ENCODE measurements at places on chromosomes 4 and X.

DNA sequence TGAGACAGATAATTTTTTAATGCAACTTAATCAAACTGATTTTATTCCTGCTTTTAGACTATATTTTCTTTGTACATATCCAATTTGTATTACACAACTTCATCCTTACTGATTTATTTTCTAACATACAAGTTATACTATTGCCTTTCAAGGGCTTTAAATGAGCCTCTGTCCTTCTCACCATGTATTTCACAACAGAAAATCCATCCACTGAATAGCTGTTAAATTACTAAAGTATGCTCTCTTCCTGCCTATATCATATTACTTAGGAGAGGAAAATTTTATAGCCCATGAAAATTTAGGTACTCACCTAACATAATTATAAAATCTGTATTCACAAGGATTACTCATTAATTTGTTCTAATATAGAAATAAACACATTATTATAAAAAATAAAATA lies 528.6 kb downstream of the ANKRD50 start:
- DNase-seq = no peak

DNA sequence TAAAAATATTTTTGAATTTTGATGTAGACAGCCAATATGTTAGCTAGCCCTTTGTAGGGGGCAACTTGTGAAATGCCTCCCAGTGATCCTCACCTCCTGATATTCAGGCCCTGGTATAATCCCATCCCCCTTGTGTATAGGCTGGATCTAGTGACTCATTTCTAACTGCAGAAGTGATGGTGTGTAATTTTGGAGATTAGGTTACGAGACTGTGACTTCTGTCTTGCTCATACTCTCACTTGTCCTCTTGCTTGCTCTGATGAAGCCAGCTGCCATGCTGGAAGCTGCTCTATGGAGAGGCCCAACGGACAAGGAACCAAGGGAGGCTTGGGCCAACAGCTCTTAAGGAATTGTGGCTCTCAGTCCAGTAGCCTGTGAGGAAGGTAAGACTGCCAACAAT lies 61.7 kb downstream of the GPR82 start:
- DNase-seq = no peak

GRCh38 chrX:2629316-2630007 lies 61.6 kb upstream of the CD99 start:
- DNase-seq = no peak

DNA sequence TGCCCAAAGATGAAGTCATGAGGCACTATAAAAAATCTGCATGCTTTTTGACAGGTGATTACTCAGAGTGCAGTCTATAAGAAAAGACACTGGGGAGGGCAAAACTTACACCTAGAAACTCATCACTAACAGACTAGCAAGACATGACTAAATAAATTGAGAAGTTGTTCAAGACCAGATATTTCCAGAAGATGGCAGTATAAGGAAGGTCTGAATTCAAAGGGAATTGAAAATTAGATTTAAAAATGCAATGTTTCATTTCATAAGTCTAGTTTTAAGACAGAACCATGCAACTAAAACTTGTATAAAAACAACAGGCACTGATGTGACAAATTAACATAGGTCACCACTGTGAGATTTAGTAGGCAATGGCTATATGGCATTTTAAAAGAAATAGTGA lies 232.5 kb upstream of the POF1B start:
- DNase-seq = no peak

GRCh38 chr4:51965862-51966261 lies 54.3 kb downstream of the LRRC66 start:
- DNase-seq = no peak

DNA sequence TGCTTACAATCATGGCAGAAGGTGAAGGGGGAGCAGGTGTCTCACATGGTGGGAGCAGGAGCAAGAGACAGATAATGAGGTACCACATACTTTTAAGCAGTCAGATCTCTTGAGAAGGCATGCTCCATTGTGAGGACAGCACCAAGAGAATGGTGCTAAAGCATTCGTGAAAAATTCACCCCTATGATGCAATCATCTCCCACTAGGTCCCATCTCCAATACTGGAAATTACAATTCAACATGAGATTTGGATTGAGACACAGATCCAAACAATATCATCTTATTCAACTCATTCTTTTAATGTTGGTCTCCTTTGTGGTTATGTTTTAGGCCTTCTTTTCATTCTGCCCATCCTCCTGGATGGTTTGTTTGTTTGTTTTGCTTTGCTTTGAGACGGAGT lies 54.1 kb upstream of the PDLIM5 start:
- no peak for DNase-seq

DNA sequence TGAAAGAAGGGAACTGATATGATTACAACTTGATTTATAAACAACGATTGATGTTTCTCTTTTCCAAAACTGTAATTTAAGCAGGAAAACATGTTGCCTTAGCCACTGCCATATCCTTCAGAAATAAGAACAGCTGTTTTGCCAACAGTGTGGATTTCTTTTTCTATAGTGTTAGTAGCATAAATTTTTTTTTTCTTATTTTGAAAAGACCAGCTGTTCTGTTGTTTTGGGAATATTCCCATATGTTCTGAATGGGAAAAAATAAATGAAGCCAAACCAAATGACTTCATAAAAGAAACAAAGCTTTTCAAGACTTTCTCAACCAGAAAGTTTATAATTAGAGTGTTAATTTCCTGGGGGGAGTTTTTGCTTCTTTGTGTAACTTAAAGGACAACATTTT lies 83.9 kb upstream of the ARHGAP24 start:
- no peak for DNase-seq

DNA sequence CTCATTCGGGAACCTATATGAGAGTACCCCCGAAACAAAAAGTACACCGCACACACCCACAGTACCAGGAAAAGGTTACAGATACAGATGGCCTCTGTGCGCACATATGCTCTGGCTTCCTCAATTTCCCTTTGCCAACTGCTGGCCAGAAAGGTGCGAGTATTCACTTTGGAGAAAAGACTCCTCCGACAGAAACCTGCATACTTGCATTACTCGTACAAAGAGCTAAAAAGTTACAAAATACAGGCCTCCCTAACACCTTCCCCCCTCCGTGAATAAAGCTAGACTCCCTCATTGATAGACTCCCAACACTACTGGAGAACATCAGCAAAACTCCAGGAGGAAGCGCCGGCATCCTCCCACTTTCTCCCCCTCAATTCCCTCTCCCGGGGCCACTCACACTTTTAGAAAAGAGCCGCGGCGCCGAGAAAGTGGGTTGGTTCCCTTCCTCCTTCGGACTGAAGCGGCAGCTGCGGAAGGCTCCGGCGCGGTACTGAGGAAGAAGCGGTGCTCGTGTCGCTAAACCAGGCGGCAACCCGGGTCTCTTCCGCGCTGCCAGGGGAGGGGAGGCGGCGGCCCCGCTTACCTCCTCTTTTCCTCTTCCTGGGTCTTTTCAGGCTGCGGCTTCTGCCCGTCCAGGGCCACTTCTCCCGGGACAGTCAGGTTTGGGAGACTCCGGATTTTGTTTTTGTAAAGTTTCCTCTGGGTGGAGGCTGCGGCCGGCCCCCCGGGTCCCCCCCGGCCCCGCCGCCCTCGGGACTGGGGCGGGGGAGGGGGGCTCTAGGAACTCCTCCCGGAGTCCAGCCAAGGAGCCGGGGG lies 1.1 kb downstream of the FBXW7 start:
- no peak for DNase-seq

DNA sequence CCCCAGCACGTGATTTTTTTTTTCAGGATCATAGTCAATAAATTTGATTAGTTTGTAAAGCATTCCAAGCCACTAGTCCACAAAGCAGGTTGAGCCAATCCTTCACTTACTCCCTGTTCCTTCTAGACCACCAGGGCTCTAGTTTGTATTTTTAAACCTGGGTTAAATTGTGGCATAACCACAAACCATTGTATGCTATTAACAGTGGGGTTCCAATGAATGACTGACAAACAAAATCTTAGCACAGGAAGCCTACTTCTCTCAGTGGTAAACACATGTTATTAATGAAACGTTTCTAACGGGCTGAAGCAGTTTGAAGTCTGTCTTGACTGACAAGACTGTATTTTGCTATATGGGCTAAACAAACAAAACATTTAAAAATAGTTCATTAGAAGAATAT lies 48.6 kb upstream of the GYPA start:
- no peak for DNase-seq

DNA sequence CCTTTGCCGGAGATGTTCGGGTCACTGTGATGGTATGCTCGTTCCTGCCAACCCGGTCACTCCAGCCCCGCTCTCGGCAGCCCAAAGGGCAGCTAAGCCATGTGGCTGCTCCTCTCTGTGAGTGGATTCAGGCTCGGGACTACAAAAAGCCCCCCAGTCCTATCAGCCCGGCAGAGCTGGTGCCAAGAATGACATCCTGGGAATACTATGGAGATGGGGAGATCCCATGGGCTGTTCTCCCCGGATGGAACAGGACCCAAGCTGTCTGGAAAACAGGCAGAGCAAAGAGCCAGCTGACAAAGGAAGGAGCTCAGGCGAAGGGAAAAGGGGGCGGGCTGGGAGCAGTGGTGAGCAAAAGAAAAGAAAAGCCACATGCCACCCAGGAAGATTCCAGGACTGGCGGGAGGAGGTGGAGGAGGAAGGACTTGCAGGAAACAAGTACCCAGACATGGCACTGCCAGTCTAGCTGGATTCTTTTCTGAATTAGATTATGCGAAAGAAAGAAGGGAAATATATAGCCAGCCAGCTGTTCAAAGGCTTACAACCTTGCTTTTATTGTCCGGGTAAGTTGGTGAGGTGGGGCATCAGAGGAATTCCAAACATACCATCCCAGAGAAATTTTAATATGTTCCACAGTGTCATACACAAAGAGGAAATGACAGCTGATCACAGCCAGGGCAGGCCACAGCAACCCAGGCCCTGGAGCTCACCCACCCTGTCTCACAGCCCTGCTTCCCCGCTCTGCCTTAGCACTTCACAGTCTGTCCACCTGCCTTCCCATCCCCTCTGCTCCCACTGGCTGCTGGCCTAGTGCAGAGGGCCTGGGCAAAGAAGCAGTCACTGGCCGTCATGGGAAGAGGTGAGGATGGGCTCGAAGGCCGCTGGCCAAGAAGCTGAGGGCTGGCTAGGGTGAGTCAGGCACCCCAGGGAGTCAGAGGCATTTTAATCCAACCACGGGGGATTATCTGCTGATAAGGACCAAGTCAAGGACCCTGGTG lies 3.4 kb downstream of the NDP start:
- peak; percentile 61 for DNase-seq

GRCh38 chr4:2248821-2249261 lies 6.9 kb upstream of the HAUS3 start:
- no peak for DNase-seq

- no peak for DNase-seq
These were observed 121.3 kb downstream of the GPR143 start for GRCh38 chrX:9644335-9644734.

- no peak for DNase-seq
These were observed 33.4 kb upstream of the FAM47B start for GRCh38 chrX:34909151-34909550.

DNA sequence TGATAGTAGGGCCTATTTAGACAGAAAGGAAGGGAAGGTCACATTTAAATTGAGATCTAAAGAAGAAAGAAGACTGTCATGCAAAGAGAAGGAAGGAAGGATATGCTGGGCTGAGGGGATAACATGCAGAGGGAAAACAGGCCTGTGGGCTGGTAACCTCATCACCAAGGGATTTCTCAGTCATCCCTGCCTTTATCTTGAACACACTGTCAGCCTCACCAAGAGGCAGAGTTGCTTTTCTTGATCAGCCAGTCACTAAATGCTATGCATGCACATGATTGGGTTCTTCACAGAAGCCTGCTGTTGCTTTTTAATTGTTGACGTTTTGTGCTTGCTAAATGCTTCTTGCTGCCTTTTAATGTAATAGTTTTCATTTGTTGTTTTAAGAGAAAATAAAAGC lies 113.0 kb downstream of the ARHGAP24 start:
- no peak for DNase-seq

GRCh38 chrX:24858004-24858746 lies 157.6 kb downstream of the ARX start:
- DNase-seq = no peak

DNA sequence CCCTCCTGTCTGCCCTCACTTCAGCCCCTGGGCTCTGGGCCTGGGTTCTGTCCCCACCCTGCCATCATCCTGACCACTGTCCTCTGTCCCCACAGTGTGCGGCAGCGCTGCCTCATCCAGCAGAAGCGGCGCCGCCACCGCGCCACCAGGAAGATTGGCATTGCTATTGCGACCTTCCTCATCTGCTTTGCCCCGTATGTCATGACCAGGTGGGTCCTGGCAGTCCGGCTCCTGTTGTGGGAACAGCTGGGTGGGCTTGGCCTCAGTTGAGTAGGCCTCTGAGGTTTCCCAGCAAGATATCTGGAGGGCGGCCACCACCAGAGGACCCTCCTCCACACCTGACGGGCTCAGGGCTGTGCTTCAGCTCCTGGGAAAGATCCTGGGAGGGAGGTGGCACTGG lies 2.2 kb downstream of the GPR78 start:
- no peak for DNase-seq

- no peak for DNase-seq
These were observed 50.6 kb downstream of the QRFPR start for GRCh38 chr4:121330180-121330665.

DNA sequence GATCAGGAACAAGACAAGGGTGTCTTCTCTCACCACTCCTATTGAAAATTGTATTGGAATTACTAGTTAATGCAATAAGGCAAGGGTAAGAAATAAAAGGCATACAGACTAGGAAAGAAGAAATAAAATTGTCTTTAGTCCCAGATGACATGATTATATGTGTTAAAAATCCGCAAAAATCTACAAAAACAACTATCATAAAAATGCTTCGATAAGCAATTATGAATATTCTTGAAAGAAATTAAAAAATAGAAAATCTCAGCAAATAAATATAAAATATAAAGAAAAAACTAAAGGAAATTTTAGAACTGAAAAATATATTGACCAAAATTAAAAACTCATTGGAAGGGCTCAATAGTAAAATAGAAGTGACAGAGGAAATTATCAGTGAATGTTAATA lies 243.3 kb downstream of the ZNF674 start:
- no peak for DNase-seq

DNA sequence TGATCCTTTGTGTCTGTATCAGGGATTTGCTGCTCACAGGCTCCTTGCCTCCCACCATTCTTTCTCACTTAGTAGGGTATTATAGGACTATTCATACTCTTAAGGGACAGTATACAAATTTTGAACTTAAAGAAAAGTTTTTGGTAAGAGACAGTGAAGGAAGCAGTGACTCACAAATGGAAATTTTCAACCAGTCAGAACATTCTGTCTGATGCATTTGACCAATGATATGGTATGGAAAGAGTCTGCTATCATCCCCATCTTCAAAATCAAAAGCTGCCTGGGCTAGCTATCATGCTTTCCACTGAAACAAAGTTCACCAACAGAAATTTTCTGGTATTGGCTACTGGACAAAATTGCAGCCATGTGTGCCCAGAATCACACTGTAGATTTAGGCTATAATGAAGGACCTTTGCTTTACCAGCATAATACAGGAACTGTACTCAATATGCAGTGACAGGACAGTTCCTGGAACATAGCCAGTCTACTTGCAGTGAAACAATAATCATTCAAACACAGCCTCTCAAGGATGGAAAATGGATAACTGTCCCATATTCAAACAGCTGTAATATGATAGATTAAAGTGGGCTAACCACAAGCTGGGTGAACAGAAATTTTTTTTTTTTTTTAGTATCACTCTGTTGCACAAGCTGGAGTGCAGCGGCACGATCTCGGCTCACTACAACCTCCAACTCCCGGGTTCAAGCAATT lies 109.0 kb upstream of the ACSL4 start:
- DNase-seq = no peak
